ENCODE measurements at places on chromosomes 5 and 9.

GRCh38 chr9:136863623-136864273 lies 2.4 kb downstream of the EDF1 start:
- DNase-seq: no peak

DNA sequence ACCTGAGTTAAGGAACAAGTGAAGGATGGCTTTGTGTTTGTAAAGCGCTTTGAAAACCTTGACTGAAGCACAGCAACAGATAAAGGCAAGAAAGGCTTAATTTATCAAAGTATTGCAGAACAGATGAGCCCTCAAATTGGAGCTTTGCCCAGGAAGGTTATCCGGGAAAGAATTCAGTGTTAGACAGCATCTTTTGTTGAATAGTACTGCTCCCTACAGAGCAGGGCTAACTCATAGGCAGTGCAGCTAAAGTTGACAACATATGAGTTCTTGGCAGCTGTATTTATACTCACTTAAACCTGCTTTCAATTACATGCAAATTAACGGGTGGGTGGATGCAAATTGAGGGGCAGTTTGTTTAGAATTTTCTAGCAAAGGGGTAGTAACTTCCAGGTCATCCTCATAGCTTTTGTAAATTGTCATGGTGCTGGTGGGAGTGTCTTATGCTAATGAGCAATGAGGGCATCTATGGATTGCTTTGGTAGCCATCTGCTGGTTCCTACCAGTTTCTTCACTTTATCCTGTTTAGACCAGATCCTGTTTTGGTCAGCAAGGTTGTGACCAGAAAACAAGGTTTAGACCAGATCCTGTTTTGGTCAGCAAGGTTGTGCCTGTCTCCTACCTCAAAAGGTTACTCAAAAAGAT lies 105.8 kb downstream of the GDA start:
- peak; percentile 15 for DNase-seq

DNA sequence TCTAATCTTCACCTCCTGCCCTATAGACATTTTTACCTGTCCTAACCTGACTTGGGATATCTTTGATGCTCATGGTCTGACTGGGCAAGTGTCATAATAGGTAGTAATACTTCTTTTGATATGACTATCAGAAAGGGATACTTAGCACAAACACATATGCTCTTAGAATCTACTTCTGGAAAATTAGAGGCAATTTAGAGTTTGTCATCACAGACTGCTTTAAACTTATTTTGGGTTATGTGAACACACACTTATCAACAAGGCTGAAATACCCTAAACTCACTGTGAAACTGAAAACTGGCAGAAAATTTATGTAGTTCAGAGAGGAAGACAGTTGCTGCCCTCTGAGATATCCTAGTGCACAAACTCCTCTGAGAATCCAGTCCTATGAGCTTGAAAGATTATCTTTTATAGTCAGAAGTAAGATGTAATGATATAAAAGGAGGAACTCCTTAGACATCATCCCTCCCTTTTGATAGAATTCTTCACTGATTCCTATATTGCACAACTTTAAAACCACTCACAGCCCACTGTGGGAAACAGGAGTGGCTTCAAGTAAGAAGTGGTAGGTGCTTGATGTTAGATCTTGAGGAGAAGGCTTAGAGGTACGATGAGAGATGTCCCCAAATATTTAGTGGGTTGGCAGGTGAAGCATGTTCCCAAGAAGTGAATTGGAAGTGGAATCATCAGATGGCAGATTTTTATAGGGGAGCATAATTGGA lies 273.3 kb downstream of the MAN2A1 start:
- DNase-seq: no peak

DNA sequence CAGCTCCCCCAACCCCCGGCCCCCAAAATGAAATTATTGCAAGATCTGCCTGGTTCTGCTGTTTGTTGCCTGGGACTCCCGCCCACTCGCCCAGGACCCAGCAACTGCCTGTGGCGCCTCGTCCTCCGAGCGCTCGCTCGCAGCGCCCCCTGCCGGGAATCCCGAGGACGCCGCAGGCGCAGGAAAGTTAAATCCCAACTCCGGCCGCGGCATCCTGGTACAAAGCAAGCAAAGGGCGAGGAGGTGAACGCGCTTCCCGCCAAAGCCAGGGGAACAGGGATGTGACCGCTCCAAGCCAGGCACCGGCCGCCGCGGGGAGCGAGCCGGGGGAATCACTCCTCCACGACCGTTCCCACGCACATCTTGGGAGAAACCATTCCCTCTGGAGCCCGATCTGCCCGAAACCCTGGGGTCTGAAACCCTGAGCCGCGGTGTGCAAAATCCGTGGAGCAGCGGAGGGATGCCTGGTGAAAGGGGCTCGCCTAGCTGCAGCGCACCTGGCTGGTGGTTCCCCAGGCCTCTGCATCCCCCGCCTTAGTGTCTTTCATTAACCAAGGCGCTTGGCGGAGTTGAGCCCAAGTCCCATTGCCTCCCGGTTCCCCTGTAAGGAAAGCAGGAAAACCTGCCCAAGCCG lies 1.3 kb downstream of the SEMA5A start:
- DNase-seq: peak; percentile 71

DNA sequence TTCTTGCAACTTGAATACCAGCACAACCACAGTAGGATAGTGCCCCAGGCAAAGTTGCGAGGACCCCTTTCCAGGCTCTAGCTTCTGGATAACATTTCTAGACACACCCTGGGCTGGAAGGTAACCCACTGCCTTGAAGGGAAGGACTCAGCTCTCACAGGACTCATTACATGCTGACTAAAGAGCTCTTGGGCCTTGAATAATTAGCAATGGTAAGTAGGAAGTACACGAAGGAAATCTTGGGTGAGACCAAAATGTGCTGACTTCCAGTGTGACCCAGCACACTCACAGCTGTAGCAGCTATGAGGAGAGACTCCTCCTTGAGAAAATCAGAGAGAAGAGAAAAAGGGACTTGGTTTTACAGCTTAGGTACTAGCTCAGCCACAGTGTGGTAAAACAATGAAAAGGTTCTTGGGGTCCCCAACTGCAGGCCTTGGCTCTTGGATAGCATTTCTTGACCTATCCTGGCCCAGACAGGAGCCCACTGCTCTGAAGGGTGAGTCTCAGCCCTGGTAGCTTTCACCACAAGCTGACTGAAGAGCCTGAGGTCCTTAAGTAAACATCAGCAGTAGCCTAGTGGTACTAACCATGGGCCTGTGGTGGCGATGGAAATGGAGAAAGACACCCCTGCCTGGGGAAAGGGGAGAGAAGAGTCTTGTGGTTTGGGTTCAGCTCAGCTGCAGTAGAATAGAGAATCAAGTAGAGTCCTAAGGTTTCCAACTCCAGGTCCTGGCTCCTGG lies 621.7 kb downstream of the SEMA5A start:
- DNase-seq: no peak

DNA sequence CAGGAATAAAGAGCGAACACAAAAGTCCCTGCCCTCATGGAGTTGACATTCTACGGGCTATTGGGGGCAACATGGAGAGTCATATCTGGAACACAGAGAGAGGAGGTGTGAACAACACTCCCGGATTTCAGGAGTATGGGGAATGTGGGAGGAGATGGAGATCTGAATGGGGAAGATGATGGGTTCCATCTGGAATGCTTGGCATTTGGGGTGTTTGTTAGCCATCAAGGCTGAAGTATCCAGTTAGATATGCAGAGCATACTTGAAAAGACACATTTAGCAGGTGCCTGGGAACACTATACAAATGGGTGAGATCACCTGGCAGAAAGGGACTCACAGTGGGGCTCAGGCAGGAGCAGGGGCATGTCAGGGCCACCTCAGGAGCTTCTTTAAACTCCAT lies 61.1 kb downstream of the EGFLAM start:
- no peak for DNase-seq

DNA sequence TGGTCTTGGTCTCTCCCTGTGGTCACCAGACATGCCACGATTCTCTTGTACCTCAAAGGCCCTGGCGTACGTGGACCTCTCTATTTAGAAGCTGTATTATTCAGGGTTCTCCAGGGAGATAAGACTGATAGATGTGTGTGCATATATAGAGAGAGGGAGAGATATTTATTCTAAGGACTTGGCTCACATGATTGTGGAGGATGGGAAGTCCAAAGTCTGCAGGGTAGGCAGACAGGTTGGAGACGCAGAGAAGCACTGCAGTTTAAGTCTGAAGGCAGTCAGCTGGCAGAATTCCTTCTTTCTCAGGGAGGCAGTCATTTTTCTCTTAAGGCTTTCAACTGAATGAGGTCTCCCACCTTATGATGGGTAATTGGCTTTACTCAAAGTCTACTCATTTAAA lies 16.3 kb downstream of the C9orf57 start:
- DNase-seq: no peak

DNA sequence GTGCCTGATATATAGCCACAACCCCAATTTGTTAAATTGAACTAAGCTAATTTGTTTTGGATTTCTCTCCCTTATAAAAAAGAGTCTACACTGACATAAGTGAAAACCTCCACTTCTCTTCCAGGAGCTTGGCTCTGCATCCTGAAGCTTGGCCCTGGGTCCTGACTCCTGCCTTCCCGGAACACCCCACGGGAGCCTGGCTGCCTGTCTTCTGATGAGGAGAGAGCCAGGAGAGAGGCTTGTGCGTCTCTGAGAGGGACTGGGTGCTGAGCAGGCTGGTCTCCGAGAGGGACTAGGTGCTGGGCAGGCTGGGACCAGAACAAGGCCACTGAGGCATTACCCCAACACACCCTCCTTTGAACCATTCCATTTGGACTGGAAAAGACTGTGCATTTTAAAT lies 6.5 kb upstream of the PTGES start:
- DNase-seq: no peak

Measured in HAP-1 (cell line).